ENCODE measurements at places on chromosomes 3 and 15.

DNA sequence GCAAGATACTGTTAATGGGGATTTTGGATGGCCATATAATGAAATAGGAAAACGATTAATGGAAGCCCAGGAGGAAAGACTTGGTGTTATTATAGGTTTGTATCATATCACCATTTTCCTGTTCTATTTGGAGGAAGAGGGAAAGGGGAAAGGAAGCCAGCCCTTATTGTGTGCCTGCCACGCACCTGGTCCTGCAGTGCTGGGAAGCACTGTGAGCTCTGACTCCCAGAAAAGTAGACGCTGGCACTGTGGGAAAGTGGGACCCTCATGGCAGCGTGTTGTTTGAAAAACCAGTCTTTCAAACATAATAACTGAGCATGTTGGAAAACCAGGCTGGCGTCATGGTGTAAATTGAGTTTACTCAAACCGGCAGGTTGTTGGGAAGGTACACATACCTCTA, 22.0 kb downstream of the CGNL1 start:
- DNase-seq = no peak

- no peak for DNase-seq
These were observed 476.3 kb downstream of the EPHB1 start for GRCh38 chr3:135271177-135272025.

DNA sequence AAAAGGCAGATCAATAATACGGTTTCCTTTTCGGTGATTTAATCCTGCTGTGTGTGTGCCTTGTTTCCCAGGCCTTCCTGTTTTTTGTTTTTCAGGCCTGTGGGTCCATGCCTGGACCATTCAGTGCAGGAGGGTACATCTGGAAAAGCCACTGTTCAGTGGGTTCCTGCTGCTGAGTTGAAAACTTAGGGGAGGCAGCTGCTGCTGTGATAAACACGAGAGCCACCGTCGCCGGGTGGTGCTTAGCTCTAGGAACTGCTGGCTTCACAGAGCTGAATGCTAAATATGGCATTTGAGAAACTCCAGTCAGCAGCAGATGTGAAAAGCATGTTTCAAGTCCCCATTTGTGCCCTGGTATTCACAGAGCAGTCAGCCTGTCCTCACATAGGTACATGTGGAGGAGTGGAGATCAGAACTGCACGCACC, 44.0 kb downstream of the SYNM start:
- no peak for DNase-seq

- DNase-seq = no peak
These were observed 57.4 kb upstream of the POLR2M start for GRCh38 chr15:57649138-57649537.

DNA sequence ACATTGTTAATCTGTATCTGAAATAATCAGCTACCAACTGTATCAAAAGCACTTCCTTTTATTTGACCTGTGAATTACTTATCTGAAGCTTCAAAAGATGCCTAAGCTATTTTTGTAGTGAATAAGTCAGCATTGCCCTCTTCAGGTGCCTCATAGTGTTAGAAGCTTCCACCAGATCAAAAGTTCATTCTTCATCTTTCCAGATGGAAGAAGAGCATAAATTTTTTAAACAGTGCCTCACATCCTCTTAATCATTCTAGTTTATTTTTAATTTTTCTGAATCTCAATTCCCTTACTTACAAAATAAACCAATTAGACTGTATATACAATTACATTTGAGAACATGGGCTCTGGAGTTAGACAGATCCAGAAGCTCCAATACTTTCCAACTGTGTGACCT, 65.0 kb downstream of the MYO5A start:
- DNase-seq = no peak

DNA sequence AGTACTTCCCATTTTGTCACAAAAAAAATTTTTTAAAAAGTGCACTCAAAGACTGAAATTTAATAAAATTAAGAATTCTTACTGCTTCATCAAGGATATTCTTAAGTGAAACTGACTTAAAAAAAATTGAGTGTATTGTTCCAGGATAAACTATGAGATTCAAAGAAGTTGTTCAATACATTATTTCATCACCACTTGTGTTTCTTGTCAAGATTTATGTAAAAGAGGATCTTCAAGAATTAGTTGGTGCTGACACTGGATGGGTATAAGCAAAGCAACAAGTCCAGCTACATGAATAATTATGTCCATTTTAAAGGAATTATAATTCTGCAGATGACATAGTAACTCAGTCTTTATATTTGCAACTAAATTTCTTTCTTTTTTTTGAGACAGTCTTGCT, 4.3 kb upstream of the AP4E1 start:
- no peak for DNase-seq

GRCh38 chr15:29225534-29226234, 43.9 kb downstream of the NSMCE3 start:
- DNase-seq = no peak

DNA sequence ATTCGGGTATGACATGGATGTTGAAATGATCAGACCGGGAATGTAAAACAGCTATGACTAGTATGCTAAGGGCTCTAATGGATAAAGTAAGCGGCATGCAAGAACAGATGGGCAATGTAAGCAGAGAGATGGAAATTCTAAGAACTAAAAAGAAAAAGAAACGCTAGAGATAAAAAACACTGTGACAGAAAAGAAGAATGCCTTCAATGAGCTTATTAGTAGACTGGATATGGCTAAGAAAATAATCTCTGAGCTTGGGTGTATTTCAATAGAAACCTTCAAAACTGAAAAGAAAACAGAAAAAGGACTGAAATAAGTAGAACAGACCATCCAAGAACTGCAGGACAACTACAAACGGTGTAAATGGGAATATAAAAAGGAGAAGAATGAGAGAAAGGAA, 101.2 kb downstream of the HES1 start:
- no peak for DNase-seq

GRCh38 chr3:178217479-178217878, 318.8 kb upstream of the KCNMB2 start:
- DNase-seq = no peak
